ENCODE measurements at places on chromosomes 7 and 10.

GRCh38 chr7:142717453-142717852, 31.8 kb upstream of the PRSS1 start:
- H3K4me3 ChIP-seq = no peak overlapping the region
- H3K4me1 ChIP-seq = no peaks in the 10 kb centered on the region
- H3K27ac ChIP-seq = no peak overlapping the region
- no peaks in the 10 kb centered on the region for H3K36me3 ChIP-seq
- DNase-seq = no peak

- H3K27ac ChIP-seq = no peak overlapping the region
- no peak overlapping the region for H3K4me3 ChIP-seq
- H3K4me1 ChIP-seq = peaks cover 6% of the 10 kb centered on the region
- H3K36me3 ChIP-seq = no peaks in the 10 kb centered on the region
- DNase-seq = no peak
Measured at GRCh38 chr10:11147722-11148121, 130.1 kb downstream of the CELF2 start.

DNA sequence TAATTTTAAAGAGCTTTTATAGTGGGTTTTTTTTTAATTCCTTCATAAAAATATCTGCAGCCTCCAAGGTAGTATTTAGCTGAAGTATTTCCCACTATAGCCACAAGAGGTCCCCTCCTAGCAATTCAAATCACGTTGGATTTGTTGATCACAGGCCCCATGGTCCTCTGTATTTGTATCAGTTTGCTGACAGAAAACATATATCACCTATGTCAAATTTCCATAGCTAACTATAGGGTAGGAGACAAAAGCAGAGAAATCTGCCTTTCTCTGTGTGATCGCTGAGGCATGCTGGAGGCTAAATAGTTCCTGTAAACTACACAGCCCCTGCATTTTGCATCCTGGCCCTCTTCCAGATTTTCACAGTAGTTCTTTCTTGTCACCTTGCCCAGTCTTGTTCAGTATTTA, 1.7 kb upstream of the CTNNA3 start:
- H3K36me3 ChIP-seq = no peaks in the 10 kb centered on the region
- H3K4me1 ChIP-seq = no peaks in the 10 kb centered on the region
- DNase-seq = peak; percentile 45

- H3K36me3 ChIP-seq = peaks cover 7% of the 10 kb centered on the region
- no peaks in the 10 kb centered on the region for H3K27me3 ChIP-seq
- no peak overlapping the region for H3K4me3 ChIP-seq
- H3K27ac ChIP-seq = no peak overlapping the region
Measured at GRCh38 chr7:116683786-116684185, 11.8 kb downstream of the MET start.

DNA sequence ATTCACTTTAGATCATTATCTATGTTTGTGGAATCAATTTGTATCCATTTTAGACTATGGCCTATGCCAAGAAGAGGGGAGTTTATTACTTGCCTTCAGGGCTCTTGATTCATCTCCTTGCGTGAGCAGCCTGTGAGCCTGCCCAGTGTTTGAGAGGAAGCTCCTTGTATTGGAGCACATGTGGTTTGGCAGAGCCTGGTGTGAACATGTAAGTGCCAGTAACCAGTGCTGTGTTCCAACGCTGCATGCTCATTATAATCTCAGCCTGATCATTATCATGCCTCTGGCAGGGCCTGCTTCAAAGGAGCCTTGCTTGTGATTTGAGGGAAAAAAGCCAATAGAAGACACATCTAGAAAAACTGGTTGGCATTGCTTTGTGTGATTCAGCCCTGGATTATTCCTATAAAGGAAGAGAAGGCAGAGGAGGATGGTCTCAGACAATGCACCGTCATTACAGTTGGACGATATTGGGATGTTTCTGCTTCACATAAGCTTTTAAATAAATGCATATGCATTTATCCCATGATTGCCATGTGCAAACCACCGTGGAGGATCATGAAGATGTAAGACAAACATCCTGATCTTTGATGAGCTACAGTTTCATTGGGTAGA, 203.4 kb upstream of the AHR start:
- H3K27ac ChIP-seq = no peak overlapping the region
- no peak overlapping the region for H3K4me3 ChIP-seq
- no peaks in the 10 kb centered on the region for H3K4me1 ChIP-seq
- no peak for DNase-seq

DNA sequence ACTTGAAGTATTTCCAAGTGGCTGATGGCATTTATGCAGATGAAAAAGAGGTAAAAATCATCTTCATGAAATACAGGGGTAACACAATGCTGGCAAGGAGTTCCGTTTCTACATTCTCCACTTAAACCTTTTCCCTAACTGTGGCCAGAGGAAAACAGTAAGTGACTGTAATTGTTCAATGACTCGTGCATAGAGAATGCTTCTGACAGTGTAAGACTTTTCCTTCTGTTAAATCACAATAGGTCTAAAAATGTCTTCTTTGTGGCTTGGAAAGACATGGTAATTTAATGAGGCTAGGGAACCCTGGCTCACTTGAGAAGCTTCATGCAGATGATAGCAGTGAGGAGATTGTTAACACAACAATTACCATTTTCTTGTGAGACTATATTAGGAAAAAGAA, 50.3 kb upstream of the RSU1 start:
- H3K27me3 ChIP-seq = no peaks in the 10 kb centered on the region
- H3K4me1 ChIP-seq = no peaks in the 10 kb centered on the region
- no peaks in the 10 kb centered on the region for H3K36me3 ChIP-seq
- peak overlapping the region; percentile 26 for H3K27ac ChIP-seq

DNA sequence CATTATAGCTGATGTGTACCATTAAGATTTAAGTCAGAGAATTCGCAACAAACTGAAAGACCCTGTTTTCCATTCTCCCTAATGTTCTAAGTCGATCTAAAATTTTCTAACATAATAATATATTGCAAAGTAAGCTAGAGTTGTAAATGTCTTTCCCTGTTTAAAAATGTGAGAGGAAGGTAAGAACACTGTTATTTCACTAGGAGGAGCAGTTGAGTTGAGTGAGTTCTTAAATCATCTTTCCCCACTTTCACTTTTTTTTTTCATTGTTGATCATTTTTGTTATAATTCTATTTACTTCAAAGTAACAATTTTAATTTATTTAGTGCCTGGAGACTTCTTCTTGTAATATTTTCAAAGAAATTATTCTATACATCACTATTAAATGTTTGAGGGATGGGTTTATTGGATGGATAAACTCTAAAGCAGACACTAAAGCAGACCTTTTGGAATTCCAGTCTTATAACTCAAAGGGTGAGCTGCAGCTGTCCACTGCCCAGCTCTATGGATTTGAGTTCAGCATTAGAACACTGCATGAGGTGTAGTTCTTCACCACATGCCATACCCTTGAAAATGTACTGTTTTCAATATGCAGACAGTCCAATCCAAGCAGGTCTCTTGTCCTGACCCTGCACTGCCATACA, 181.3 kb upstream of the FZD1 start:
- H3K27ac ChIP-seq = peak overlapping the region; percentile 34
- peaks cover 1% of the 10 kb centered on the region for H3K4me1 ChIP-seq

- no peaks in the 10 kb centered on the region for H3K4me1 ChIP-seq
- no peak overlapping the region for H3K27ac ChIP-seq
- no peaks in the 10 kb centered on the region for H3K36me3 ChIP-seq
Measured at GRCh38 chr10:89142590-89142989, 64.5 kb downstream of the CH25H start.

GRCh38 chr7:112546723-112547513, 66.1 kb downstream of the LSMEM1 start:
- no peaks in the 10 kb centered on the region for H3K36me3 ChIP-seq
- H3K27me3 ChIP-seq = no peaks in the 10 kb centered on the region
- no peak for DNase-seq
- no peak overlapping the region for H3K4me3 ChIP-seq
- peaks cover 9% of the 10 kb centered on the region for H3K4me1 ChIP-seq

- no peak overlapping the region for H3K27ac ChIP-seq
Measured at GRCh38 chr7:994592-995308, 11.8 kb downstream of the CYP2W1 start.

Measured in mesenchymal stem cell (in vitro differentiated cells and primary cell).